SK-N-SH treated with all-trans-retinoic acid at 6 μM for 48 hours (cell line): ENCODE measurements at places on chromosomes 12 and 14.

- ATAC-seq, result no peak
Measured at GRCh38 chr12:113612076-113612728, 140.5 kb upstream of the LHX5 start.

DNA sequence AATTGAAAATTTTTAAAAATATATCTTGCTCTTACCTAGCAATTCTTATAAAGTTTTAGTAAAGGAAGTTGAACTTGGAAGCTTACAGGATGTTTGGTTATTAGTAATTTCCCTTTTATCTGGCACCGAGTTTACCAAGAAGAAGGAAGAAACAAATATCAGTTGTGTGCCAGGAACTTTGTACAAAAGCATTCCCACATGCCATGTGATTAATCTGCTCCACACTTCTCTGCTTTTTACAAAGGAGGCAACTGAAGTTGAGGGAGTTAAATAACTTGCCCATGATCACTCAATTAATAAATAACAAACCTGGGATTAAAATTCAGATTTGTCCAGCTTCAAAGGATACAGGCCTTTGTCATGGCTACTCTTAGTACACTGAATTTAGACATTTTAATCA lies 122.5 kb upstream of the BCAT1 start:
- no peak for ATAC-seq

DNA sequence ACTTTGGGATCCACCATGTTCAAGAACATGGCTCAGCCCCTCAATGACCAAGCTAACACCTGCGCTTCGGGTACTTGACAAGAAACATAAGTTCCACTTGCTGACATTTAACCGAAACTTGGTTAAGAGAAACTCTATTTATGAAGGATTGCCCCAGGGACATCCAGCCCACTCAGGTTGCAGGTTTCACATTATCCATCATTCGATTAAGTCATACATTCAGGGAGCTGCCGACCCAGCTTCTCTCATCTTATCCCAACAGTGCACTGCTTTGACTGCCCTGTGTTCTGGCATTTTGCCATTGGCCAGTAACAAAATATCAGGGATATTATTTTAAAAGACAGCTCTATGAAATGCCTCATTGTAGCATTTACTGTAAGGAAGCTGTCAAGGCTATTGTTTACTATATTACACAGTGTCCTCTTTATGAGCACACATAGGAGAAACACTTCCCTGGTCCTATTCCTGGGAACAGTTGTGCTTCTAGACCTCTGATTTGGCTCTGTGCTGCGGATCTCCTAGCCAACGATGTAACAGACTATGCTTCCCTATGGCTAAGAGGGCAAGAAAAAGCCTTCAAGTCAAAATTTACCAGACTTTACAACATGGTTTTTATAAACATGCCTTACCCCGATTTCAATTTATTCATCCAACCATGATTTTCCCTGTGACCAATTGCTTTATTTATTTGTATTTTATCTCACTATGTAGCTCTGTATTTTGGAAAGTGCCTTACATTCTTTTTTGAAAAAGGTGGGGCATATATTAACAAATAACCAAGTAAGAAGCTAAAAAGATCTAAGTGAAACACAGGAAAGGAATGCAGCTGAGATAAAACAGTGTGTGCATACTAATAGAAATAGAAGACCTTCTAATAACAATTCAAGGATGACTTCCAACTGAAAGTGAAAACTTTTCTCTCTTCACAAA lies 109.3 kb downstream of the ITPR2 start:
- peak; percentile 83 for ATAC-seq

GRCh38 chr14:56040121-56040520 lies 78.1 kb upstream of the PELI2 start:
- ATAC-seq, result no peak

DNA sequence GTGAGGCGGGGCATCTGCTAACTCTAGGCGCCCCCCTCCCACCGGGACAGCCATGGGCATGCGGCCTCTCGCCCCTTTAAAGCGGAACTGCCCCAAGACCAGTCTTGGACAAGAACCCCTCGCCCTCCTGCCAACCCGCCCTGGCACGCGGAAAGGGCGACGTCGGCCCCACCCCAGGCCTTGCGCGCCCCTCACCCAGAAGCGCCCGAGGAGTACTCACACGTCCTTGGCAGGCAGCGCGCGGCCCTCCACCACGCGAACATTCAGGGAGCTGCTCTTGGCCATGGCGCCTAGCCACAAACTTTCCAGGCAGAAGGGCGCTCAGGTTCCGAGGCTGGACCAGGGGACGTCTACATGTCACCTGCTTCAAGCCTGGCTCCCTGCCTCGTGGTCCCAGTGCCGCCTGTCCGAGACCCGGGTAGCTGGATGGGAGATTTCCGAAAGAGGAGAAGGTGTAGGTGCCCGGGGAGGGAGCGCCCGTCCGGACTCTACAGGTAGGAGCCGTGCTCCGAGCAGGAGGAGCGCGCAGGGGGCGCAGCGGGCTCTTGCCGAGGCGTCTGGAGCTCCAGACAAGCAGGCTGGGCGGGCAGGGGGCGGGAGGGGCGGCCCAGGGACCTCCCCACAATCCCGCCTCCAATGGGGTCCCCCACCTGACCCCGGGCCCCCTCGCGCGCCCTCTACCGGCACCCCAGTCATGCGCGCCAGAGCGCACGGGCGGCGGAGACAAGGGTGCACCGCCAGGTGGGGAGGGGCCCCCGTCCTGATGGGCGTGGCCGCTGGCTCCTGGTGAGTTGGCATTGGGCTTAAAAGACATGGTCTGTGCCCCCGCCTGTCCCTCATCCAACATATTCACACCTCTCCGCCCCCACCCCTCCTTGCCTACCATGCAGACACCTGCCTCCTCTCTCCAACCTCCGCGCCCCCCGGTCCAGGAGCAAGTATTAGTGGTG lies at the start of gene RASAL1:
Gene RASAL1 (minus strand): TSS at position 584 of the 950 bp plus-strand sequence. CDS start 299 bp downstream, at position 285.
- ATAC-seq, result peak; percentile 54

- no peak for ATAC-seq
Measured at GRCh38 chr14:87567618-87568295, 425.2 kb downstream of the GALC start.

- ATAC-seq, result peak; percentile 81
Measured at GRCh38 chr12:120598674-120599463, 17.7 kb upstream of the POP5 start.

- ATAC-seq, result no peak
Measured at GRCh38 chr12:12028668-12029402, 41.9 kb upstream of the BCL2L14 start.

GRCh38 chr12:111570084-111570961 lies 28.8 kb downstream of the ATXN2 start:
- ATAC-seq, result peak; percentile 96

DNA sequence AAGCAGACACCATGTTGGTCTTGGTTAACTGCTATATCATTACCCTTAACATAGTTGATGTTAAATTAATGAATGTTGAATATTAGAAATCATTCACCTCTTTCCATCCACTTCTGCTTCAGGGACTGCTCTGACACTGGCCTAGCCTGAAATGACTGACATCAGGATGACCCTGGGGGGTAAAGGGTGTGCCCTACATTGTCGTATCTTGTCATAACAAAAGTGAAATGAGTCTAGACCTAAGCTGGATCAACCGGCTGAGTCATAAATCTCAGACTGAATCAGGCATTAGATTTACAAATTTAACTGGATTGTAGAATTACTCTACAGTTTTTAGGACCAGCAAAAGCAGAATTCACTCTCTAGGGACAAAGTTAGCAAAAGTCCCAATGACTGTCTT lies 35.3 kb downstream of the KICS2 start:
- ATAC-seq, result peak; percentile 16; the same call in 2 of the 3 replicates

DNA sequence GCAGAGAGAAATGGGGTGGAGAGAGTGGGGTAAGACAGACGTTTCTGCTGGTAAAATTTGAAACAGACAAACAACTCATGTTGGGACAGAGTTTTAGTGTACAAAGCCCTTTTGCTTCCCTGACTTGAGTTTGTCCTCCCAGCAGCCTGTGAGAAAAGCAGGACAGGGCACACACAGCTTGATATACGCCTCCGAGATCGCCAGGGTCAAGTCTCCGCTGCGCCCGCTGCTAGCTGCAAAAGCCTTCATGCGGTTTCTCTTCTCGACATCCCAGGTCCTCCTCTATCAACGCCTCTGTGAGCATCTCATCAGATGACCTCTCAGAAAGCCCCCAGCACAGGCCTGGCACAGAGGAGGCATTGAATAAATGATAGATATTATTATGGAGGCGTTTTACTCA lies 9.4 kb upstream of the BCL11B start:
- ATAC-seq, result no peak

- ATAC-seq, result peak; percentile 64
Measured at GRCh38 chr12:116130431-116130830, 147.1 kb downstream of the MED13L start.

DNA sequence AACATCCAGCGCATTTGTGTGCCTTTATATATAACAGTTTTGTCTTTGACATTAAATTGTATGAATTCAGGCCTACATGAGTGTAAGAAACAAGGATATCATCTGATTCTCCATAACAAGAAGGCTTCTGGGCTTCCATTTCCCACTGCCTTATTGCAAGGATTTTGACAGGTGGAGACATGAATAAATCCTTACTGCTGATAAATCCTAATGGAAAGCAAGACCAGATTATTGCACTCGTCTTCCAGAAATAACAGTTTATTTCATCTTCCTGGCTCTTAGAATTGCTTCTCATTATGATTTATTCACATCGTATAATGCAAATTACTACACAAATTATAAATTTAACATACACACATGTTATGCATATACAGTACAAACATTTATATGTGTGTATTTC lies 348.1 kb downstream of the MDGA2 start:
- ATAC-seq, result no peak

DNA sequence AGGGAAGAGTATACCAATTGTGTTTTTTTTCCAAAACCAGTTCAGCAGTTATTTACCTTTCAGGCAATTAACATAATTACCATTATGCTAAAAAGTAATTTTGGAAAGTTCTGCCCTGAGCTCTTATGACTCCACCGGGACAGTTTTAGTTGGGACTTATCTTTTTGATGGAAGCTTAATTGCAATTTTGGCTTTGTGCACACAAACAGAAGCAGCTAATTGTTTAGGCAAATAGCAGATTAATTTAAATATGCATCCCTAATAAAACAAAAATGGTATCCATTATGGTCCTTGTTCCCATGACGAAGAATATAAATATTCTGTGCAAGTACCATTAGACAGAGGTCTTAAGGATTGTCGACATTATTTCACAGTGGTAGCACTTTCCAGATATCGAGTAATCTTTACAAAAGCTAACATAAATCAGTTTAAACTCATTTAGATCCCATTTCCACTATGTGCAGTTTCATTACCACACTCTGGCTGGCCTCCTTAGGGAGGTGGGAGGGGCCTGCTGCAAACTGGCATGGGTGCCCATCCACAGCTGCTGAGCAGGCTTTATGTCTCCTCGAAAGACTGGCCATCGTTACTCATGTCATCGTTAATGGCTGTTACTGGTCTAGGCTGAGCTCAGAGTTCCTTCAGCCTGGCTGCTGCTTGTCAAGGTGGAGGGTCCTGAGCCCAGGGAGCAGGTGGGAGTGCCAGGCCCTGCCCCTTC lies 68.2 kb downstream of the FBXW8 start:
- ATAC-seq, result no peak; the same call in 1 of the 3 replicates

DNA sequence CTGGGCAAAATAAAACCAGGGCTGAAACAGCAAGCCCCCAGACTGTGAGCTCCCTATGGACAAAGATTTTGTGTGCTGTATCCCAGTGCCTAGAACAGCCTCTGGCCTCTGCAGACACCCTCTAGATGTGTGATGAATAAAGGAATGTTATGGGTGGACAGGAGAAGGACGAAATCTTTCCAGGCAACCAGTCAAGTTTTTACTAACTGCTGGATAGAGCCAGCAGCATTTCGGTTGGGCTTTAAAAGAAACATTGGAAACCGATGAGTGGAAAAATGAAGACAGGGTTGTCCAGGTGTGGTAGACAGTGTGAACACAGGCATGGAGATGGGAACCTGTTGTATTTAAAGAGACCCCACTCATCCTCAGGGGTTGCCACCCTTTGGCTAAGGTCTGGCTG lies 4.0 kb downstream of the CHGA start:
- no peak for ATAC-seq

DNA sequence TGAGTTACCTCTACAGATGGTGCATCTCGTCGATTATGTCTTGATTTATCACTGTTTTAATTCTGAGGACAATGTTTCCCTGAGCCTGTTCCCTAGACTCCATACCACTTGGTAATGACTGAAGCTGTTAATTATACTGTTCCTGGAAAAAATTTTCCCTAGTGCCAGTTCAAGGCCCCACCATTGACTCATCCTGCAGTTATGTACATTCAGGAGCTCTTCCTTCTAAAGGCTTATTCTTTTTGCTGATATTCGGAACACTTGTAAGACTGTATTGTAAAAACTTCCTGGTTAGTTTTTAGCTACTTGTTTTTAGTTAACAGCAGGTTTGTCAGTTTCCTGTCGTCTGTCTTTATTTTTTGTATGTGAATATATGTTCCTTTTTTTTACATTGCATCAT lies 30.4 kb upstream of the PPP2R5E start:
- peak; percentile 46; the same call in 1 of the 3 replicates for ATAC-seq

DNA sequence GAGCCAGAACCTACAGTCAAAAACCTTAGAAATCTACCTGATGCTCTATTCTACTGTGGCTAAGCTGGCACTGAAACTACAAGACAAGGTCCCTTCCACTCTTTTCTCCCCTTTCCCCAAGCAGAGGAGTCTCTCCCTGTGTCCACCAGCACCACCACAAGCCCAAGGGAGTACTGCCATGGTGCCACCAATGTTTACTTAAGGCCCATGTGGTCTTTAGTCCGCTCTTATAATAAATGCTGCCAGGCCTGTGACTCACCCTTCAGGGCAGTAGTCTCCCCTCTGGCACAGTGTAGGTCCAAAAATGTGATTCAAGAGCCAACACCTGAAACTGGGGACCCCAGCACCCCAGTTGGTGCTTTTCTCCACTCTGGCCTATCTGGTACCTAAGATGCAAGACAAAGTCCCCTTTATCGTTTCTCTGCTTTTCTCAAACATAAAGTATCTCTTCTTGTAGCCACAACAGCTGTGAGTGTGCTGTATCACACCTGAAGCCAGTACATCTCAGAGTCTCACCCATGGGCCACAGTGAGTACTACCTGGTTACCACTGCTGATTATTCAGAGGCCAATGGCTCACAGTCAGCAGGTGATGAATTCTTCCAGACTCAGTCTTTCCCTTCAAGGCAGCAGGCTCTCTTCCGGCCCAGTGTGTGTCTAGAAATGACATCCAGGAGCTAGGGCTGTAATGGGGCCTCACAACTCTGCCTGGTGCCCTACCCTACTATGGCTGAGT lies 29.3 kb downstream of the SLC38A2 start:
- ATAC-seq, result no peak; the same call in 2 of the 3 replicates

DNA sequence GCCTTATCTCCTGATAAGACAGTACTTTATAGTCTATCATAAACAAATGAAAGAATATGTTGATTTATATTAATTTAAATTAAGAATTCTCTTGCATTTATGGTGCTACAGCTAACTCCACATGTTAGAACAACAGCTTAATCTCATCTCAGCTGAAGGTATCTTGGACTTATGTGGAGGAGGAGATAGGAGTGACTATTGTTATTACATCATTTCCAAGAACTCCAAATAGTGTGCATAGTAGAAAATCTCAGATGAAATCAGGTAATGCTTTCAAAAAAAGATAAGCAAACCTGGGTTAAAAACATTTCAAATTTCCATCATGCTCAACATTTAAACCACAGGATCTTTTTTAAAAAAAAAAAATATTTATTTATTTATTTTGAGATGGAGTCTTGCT lies 31.3 kb upstream of the ISM2 start:
- ATAC-seq, result no peak
